Suppressor macrophage treated with lipopolysaccharide for 4 hours (primary cell): ENCODE measurements at places on chromosomes 1 and 21.

- DNase-seq: no peak
Observed at GRCh38 chr1:154813846-154814505, 56.1 kb downstream of the KCNN3 start.

DNA sequence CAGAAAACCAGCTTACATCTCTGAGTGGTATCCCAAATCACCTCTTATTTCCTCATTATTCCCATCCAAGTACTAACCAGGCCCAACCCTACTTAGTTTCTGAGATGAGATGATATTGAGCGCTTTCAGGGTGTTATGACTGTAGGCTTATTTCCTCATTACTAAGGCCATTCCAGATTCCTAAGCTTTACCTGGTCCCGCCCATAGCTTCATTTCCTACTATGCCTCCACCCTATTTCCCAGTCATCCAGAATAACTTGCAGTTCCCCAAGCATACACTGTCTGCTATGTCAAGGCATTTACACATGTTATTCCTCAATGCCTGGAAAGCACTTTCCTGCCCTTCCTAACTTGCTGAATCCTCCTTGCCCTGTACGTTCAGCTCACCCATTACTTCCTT, 79.3 kb upstream of the SPAG17 start:
- DNase-seq: no peak

DNA sequence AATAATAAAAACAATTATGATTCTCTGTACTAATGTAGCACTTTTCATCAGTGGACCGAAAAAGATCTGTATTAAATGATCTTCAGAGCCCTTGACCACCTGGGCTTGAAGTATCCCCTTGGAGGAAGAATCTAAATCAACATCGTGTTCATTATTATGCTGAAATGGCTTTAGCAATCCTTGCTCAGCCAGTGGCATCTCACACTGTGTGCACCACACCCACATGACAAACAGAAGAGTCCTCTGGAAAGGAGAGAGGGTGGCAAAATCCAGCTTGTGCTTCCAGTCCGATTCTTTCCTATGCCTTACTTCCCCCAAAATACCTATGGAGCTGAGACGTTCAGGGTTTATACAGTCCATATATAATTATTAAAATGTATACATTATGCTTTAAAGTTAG, 318.5 kb upstream of the RUNX1 start:
- DNase-seq: no peak

DNA sequence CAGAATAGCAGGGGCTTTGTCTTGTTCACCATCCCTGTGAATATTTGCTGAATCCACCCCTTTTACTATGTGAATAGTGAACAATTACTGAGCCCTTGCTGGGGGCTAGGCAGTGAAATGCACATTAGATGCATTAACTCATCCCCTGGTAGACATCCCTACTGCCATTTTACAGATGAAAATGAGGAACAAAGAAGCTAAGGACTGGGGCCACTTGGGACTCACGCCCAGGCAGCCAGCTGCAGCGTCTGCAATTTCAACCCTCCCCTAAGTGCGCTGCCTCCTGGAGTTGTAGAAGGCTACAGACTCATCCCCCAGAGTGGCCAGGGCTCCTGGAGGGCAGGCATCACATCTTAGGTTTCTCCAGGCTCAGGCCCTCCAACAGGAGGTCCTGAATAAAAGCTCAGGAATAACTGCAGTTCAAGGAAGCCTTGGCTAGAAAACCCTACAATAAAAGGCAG, 31.6 kb downstream of the CAPZB start:
- no peak for DNase-seq

GRCh38 chr1:171954361-171954760, 113.1 kb downstream of the DNM3 start:
- no peak for DNase-seq

- no peak for DNase-seq
Observed at GRCh38 chr1:54490361-54491248, 57.4 kb upstream of the ACOT11 start.

- no peak for DNase-seq
Observed at GRCh38 chr1:42152119-42152518, 1.1 kb upstream of the GUCA2B start.

- peak; percentile 63 for DNase-seq
Observed at GRCh38 chr21:46294647-46295176, 8.6 kb downstream of the YBEY start.
